CD4-positive, CD25-positive, alpha-beta regulatory T cell (primary cell): ENCODE measurements at places on chromosomes 6 and 20. TPM values are rescaled to one million over a fixed set of nuclear protein-coding genes. Genes with fewer than 3 reads are reported as not detected.

Gene TSBP1
- not detected for total RNA-seq

Gene RIN2
- total RNA-seq: 0.57 TPM

Gene ENPP4
- 4.5 TPM for total RNA-seq

Gene EMILIN3
- not detected for total RNA-seq

Gene VNN1
- not detected for total RNA-seq

Gene ECT2L
- not detected for total RNA-seq

Gene WFDC12
- total RNA-seq: not detected
